Pons (tissue), 1 donor: ENCODE measurements at places on chromosomes 5 and 9.

DNA sequence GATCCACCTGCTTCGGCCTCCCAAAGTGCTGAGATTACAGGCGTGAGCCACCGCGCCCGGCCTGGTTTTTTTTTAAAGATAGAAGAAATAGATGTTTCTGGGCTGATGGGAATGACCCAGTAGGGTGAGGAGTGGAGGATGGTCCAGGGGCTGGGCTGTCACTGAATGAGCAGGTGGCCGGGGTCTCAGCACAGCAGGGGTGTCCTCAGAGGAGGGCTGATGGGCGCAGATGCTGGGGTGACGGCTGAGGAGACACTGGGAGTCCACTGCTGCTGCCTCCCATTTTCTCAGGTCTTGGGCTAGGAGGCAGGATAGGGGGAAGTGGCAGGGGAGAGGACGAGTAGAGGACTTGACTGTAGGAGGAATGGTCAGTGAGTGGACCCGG lies 2.3 kb upstream of the TOR4A start:
- DNase-seq: no peak

DNA sequence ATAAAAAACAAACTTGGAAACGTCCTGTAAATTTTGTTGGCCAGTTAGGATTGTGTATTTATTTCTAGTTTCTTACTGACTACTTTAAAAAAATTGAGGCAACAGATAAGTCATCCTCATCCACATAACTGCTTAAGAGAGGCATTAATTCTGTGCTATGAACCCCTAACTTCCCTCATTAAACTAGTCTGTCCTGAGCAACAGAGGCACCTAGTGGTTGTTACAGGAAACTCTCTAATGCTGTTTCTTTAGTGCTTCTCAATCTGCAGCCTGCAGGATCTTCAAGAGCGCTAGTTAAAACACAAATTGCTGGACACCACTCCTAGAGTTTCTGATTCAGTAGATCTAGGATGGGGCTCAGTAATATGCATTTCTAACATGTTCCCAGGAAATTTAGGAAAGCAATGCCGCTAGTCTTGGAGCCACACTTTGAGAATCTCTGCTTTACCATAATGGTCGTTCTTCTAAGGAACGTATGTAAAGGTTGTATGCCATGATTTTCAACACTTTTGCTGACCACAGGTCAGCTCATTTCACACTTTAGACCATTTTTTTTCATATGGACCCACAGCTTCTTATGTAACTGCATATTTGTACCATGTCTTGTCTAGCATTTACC lies 410.1 kb upstream of the SMARCA2 start:
- DNase-seq: peak; percentile 8

DNA sequence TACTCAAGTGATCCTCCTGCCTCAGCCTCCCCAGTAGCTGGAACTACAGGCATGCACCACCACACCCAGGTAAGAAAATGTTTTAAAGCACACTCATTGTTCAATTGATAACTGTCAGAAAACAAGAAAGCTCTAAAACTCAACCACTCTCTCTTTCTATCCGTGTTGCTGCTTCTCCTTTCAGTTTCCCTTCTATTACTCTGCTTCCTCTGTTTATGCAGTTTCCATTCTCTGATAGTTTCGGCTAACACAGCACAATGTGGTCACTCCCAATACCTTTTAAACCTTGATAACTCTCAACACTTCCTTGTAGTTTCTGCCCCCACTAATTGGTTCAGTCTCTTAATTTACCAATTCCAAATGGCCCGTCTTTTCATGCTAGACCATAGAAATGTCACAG lies 59.2 kb upstream of the NR4A3 start:
- DNase-seq: peak; percentile 57

DNA sequence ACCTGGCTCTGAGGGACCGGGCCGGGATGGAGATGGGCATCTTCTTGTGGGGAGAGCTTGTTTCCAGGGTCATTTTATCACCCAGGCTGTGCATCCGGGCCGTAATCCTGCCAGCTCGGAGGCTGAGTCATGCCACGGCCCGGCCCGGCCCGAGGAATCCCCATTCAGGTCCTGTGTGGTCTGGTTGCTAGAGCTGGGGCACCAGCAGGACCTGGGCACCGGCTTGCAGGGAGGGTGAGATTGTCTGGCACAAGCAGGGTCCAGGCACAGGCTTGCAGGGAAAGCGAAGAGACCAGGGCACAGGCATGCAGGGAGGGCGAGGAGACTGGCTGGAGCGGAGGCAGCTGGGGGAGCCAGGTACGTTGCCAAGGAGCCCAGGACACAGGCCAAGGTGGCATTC lies 106.8 kb downstream of the RXRA start:
- DNase-seq: no peak

- no peak for DNase-seq
These were observed 187.1 kb downstream of the MEF2C start for GRCh38 chr5:88695931-88696330.

DNA sequence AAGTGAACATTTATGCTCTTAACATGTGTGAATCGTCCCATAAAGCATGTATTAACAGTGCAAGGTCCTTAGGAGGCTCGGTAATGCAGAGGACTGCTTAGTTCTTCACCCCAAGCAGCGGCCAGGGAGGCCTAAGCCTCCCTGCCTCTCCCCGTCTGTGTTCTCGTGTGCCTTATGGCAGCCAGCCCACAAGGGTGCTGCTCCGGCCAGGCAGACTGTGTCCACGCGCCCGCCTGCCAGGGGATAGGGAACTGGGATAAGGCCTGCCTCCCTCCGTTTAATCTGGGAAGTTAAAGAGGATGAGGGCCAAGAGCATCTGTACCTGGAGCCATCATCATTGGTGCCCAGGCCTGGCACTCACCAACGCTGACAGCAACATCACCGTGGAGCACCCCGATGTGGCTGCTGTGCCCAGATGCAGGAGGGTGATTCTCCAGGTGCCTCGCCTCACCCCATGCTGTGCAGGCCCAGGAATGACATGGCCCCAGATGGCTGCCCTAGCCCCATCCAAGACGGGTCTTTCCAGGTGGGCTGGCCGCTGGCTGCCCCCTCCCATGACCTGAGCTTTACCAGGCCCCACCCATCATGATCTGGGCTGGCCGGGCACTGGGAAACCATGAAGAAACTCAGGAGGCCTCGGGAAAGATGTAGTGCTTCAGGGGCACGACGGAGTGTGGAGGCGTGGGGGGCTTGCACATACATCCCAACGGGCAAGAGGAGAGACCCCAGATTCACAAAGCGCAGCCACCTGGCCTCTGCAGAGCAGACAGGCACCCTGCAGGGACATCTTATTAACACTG lies 35.6 kb upstream of the SUSD3 start:
- no peak for DNase-seq

DNA sequence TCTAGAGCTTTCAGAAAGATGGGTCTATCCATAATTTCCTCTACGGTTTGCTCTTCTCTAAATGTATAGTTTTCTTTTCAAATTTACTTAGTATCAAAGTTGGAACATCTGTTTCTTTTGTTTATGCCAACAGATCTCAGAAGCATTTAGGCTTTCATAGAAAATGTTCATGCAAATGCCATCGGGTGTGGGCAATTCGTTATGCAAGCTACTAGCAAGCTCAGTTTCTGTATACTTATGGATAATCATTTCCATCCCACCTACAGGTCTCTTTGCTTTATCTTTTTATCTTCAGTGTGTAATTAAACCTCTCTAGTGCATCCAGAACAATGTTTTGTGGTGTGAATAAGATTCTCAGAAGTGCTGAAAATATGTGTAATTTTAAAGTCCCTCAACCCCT lies 59.9 kb downstream of the NUDT12 start:
- DNase-seq: no peak

DNA sequence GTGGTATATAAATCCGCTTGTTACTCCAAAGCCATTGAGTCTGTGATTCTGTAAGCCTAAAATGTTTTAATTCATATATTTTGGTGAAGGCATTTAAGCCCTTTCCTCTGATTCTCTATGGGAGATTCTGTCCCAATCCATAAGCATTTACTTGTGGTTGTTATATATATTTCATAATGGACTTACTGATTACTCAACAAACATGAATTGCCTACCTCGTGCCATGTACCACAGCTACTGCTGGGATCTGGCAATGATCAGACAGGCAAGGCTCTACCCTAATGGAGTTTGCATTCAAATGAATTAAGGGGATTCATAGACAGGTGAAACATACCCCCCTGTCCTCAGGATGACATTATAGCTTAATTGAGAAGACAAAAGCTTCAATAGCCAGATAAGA lies 54.5 kb downstream of the C9orf152 start:
- DNase-seq: no peak

DNA sequence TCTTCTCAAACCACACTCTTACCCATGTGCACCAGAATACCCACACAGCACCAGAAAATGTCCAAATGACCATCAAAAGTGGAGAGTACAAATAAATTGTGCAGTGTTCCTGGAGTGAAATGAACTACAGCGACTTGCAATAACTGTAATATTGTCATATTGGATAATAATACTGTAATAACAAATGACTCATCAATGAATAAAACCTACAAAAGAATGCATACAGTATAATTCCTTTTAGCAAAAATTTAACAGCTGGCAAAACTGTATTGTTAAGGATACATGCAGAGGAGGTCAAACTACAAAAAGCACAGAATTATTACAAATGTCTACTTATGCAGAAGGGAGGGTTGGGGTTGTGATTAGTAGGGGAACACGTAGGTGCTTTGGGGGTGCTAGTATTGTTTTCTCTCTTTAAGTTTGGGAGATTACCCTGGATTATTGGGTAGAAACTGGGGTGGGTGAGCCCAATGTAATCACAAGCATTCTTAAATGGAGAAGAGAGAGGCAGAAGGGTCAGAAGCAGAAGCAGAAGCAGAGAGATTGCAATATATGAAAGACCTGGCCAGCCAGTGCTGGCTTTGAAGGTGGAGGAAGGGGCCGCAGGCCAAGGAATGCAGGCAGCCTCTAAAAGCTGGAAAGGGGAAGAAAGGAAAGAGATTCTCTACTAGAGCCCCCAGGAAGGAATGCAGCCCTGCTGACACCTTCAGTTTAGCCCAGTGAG lies 21.8 kb downstream of the IRF1 start:
- no peak for DNase-seq

DNA sequence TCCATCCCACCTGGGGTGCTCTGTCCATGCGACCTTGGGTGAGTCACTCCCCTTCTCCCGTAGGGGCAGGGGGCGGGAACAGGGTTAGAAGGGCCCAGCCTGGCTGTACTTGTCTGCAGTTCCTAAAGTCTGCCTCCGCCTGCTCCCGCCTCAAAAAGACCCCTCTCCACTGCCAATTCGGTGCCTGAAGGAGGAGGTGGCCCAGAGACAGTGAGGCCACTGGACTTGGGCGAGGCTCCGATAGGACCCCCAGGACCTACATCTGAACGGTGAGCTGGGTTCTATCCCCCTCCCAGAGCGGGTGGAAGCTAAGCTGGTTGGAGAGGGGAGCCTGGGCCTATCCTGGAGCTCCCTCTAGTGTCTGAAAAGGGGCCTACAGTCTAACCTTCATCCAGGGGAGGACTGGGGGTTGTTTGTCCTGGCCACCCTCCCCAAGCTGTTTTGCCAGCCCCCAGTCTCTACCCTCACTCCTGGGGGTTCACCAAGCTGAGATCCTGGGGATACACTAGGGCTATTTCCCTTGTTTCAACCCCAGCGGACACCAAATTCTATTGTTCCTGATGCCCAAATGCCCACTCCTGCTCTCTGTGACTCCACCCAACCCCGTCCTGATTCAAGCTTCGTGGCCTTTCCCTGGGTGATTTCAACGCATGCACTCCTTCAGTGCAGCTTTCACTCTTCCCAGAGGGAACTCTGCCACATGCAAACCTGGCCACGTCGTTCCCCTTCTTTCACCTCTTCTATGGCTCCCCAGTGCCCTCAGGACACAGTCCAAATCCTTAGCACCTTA lies 6.1 kb upstream of the CRB2 start:
- DNase-seq: peak; percentile 53

DNA sequence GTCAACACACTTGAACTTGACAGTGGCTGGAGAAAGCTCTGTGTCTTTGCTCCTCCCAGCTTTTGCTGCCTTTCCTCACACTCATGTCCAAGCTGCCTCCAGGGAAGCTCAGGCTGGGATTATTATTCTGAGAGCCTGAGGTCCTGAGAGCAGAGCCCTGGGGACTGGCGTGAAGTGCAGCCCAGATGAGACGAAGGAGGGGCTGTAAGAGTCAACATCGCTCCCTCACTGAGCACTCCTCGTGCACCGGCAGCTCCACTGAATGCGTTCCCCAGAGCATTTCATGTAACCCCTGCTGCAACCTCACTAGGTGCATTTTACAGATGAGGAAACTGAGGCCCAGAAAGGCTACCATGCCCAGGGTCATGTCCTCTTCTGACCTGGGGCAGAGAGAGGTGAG lies 63.5 kb upstream of the PHYKPL start:
- no peak for DNase-seq

DNA sequence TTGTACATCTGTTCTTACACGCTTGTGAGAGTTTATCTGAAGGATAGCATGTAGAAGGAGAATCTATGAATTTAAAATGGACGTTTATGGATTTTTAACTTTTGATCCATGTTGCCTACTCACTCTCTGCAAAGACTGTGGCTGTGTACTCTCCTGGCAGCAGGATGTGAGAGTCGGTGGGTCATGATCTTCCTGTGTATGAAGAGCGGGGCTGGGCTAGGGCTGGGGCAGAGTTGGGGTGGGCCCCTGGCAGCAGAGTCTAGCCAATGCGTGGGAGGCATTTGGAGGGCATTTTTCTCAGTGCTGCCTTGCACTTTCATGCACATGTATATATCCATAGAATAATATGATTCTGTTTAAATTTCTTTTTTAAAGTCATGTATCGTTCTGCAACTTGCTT lies 24.0 kb upstream of the DAB2IP start:
- DNase-seq: no peak

DNA sequence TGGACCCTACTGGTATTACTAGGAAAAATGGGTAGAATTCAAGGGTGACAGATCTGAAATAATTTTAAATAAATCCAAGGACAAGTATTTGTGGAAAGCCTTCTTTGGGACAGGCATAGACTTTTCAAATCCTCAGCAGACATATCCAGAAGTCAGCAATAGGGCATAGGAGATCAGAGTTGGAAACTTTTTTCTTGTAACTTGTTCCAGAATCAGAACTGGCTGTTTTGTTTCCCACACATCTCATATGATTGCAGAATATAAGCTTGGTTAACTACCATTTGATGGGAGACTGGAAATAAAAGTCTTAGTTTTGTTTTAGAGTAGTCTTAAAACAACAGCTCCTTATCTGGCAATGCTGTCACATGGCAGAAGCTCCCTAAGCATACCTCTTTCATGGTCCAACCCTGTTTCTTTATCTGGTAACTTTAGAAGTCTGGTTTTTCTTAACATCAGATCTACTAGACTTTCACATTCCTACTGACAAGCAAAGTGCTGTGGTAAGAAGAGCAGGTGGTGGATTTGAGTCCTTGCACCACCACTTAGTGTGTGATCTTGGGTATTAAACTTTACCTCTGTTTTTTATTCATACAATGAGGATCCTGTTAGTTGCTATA lies 25.1 kb downstream of the XRCC4 start:
- DNase-seq: no peak

GRCh38 chr5:50328193-50328729 lies 112.8 kb downstream of the EMB start:
- no peak for DNase-seq

GRCh38 chr5:36128795-36129194 lies 22.9 kb downstream of the LMBRD2 start:
- DNase-seq: no peak

GRCh38 chr5:40736103-40736875 lies 19.5 kb downstream of the TTC33 start:
- DNase-seq: peak; percentile 91

- no peak for DNase-seq
These were observed 229.9 kb upstream of the RIOK2 start for GRCh38 chr5:97412959-97413358.

GRCh38 chr5:109196087-109196822 lies 213.5 kb downstream of the PJA2 start:
- no peak for DNase-seq
